ENCODE measurements at places on chromosomes 3 and 15.

DNA sequence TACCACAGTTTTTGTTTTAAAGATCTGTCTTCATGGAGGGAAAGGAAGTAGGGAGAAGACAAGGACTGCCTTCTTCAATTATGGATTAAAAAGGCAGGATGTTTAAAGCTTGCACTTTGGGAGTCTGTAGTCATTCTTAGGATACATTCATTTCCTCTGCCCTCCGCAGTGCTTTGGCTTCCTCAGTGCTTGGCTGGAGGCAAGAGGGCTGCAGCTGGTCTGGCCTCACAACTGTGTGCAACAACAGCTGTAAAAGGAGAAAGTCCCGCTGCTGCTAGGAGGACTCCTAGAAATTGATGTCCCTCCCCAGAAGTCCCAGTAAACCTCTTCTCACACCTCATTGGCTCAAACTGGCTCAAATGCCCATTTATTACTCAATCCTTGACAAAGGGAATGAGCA, 54.4 kb upstream of the PPP2R3A start:
- DNase-seq = no peak

GRCh38 chr15:26179906-26180305, 316.8 kb upstream of the ATP10A start:
- no peak for DNase-seq

- DNase-seq = no peak
These were observed 23.9 kb upstream of the SLC12A8 start for GRCh38 chr3:125236331-125236903.

GRCh38 chr15:69686626-69687025, 234.0 kb downstream of the RPLP1 start:
- DNase-seq = no peak

- DNase-seq = no peak
These were observed 101.6 kb downstream of the CPN2 start for GRCh38 chr3:194249323-194250097.

DNA sequence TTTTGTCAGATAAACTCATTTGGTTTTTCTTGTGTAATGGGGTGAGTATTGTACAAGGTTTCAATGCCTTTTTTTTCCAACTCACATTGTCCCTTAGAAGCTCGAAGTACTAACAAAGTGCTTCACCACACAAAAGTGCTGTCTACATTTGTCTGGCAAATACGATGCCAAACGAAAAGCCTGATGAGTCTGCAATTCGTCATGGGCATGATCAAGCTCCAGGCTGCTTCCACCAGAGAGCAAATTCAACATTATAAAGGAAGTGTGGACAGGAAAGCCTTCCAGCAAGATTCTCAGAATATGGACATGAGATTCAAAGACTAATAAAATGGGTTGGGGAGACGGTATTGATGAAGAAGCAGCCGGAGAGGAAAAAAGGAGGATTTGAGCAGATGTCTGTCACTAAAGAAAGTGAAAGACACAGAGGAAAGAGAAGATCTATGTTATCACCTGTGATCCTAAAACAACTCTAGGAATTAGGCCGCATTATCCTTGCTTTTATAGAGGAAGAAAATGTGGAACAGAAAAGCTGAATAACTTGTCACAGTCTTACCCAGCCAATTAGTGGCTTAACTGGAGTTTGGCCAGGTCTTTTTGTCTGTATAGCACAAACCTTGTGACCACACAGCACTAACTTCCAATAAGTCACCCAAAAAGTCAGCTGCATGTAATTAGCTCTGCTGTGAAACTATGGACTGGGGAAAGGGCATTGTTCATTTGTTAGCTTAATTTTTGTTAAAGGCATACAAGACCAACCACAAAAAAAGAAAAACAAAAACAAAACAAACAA, 494.8 kb downstream of the FHIT start:
- DNase-seq = no peak

- no peak for DNase-seq
These were observed 355.2 kb downstream of the FOXP1 start for GRCh38 chr3:71228156-71228866.

Measured in naive thymus-derived CD8-positive, alpha-beta T cell (primary cell).